Dermis blood vessel endothelial cell (primary cell): ENCODE measurements at places on chromosomes 7 and 10. TPM values are rescaled to one million over a fixed set of nuclear protein-coding genes. Genes with fewer than 3 reads are reported as not detected.

Gene PON1
- not detected in 2 replicates for total RNA-seq

DNA sequence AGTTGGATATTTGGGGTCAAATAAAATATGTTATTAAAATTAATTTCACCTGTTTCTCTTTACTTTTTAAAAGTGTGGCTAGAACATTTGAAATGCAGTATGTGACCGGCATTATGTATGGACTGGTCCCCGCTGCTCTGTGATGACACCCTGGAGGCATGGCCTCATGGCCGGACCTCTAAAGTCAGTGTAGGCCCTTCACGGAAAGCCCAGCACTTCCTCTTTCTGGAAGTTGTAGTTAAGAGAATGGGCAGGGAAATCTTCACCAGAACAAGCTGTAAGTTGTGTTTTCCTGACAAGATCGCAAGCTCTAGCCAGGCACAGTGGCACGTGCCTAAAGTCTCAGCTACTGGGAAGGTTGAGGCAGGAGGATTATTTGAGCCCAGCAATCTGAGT lies 38.3 kb upstream of the SRGN start:
- DNase-seq = no peak

DNA sequence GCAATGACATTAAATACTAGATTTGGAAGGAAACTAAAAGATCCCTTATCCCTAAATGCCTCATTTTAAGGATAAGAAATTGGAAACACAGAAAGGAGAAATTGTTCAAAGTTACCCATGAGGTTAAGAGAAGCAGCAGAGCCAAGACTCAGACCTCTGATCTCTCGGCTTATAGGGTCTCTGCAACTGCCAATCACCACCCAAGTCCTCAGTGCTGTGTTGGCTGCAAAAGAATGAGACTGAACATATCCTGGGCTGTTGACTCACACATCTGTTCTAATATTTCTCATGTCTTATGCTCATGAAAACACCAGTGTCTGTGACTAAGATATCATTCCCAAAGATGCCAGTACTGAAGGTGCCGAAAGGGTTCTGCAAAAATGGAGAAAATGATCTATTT lies 153.3 kb downstream of the XPNPEP1 start:
- DNase-seq = no peak

- DNase-seq = peak; percentile 47
Measured at GRCh38 chr7:50751146-50751545, 31.6 kb downstream of the GRB10 start.

GRCh38 chr10:13161857-13162271 lies 506 bp downstream of the MCM10 start:
- DNase-seq = no peak

Gene CELF2
- total RNA-seq = 10.2 and 18.5 TPM in 2 replicates

Gene ADAM8
- 0.14 and 0.68 TPM in 2 replicates for total RNA-seq

Gene EGR2
- total RNA-seq = 0.37 and 1.0 TPM in 2 replicates

DNA sequence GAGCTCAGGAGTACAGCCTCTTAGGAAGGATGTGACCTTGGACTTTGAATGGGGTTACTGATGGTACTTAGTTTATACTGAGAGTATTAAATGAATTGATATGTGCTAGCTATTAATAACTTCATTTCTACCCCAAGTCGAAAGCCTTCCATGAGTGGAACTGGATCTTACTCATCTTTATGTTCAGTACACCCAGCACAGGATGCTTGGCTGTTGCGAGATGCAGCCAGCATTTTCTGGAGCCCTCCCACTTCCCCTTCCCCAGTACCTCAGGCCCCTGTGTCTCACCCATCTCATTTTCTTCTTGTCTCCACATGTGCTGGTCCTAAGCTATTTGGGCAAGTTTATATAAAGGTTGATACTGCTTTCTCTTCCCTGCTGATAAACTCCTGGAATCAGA lies 7.2 kb downstream of the UPP1 start:
- DNase-seq = peak; percentile 32

GRCh38 chr7:29453021-29453420 lies 110.6 kb upstream of the PRR15 start:
- no peak for DNase-seq

Gene PNLIP
- total RNA-seq = not detected in 2 replicates

Gene RNF32
- total RNA-seq = 0.23 and 1.4 TPM in 2 replicates

DNA sequence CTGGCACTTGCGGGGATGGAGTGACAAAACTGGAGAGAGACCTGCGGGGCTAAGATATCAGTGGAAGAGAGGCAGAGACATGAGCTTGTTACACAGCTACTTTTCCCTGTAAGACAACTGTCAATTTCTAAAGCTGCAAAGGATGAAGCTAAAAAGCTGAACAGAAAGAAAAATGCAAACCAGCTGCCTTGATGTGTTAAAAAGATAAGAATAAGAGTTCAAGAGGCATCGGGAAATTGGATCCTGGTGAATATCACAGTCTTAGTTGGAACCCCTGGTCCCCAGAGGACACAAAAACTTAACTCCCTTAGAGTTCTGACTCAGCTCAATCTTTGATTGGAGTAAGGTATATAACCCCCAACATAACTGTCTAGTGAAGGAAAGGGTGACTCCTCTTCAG lies 38.8 kb downstream of the VPS41 start:
- DNase-seq = no peak

DNA sequence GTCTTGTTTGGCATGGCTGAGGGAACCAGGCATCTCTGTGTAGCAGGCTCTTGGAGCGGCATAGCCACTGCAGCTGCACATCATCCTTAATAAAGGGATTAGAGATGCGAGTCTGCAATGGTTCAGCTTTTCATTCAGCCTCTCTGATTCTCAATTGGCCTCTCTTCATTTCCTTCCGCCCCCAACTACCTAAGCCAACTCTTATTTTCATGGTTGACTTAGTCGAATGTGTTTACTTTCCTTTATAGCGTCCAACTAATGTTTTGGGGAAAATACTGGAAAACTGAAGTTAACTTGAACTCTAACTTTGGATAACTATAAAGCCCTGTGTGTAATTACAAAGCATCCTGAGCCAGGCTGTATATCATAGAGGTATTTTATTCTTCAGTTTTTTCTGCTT lies 202.2 kb upstream of the KIAA1217 start:
- DNase-seq = no peak

- peak; percentile 84 for DNase-seq
Measured at GRCh38 chr7:43879477-43879876, 10.2 kb upstream of the MRPS24 start.

GRCh38 chr7:44580945-44581878 lies 819 bp downstream of the TMED4 start:
- DNase-seq = peak; percentile 42

DNA sequence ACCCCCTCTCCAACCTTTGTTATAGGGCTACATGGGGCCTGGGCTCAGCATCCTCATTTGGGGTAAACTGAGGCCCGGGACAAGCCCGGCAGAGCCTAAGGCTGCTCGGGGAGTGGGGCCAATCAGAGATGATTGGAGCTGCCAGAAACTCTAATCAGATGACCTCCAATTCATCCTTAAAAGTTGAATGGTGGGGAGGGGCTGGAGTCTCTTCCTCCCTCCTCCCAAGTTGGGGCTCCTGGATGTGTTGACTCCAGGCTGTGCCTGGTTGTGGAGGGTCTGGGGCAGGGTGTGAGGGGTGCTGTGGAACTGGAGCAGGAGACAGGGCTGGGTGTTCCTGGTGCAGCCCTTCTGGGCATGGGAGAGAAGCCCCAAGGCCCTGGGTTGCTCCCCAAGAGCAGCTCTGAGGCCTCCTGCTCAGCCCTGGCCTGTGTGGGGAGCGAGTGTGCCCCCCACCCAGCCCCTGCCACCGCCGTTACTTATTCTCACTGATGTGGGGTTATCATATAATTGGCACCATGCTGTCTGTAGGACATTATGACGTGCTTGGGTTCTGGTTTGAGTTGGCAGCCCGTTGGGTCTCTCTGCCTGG lies 2.2 kb downstream of the BHLHA15 start:
- no peak for DNase-seq

- DNase-seq = no peak
Measured at GRCh38 chr7:137989590-137989989, 12.3 kb downstream of the CREB3L2 start.

DNA sequence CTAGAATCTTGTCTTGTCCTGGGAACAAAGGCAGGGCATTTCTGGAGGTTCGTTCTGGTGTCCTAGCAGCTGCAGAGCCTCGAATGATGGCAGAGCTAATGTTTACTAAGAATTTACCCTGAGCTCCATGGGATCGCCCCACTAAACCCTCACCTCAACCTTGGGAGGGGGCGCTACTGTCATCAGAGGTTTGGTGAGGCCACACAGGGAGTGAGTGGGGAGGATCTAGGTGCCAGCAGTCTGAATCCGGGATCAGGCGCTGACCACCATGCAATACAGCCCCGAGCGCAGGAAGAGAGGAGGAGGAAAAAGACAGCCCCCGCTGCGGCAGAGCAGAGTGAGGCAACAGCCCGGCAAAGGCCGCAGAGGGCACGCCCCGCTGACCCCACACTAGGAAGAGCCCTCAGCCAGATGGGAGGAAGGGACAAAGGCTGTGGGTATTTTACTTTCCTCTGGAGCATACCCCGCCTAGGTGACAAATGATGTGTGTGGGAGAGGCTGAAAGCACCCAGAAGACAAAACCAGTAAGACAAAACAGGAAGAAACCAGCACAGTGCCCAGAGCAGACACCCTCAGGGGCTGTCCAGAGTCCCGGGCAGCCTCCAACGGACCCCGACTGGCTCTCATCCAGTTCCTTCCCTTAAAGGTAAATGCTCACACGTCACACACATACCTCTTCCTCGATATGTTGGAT lies 103.5 kb downstream of the FAM53B start:
- DNase-seq = no peak

DNA sequence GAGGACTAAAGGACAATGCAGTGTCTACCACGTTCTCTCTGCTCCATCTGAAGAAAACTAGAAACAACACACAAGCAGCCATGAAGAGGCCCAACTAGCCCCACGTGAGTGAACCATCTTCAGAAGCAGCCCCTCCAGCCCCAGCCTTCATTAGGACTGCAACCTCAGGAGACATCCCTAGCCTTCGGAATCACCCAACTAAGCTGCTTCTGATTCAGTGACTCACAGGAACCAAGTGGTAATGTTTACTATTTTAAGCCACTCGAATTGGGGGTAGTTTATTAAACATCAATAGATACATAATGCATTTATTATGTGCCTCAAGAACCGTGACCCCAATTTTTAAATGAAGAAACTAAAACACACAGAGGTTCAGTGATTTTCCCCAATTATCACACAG lies 22.6 kb downstream of the ARHGAP12 start:
- peak; percentile 46 for DNase-seq

Gene TUBAL3
- 0.28 and 0.34 TPM in 2 replicates for total RNA-seq

Gene PLCE1
- total RNA-seq = 2.7 and 3.6 TPM in 2 replicates

GRCh38 chr10:78218798-78219490 lies 185.3 kb downstream of the RPS24 start:
- DNase-seq = no peak

- DNase-seq = no peak
Measured at GRCh38 chr7:149853157-149853556, 15.0 kb downstream of the ZNF862 start.

- DNase-seq = no peak
Measured at GRCh38 chr10:101256387-101256786, 27.1 kb upstream of the LBX1 start.

DNA sequence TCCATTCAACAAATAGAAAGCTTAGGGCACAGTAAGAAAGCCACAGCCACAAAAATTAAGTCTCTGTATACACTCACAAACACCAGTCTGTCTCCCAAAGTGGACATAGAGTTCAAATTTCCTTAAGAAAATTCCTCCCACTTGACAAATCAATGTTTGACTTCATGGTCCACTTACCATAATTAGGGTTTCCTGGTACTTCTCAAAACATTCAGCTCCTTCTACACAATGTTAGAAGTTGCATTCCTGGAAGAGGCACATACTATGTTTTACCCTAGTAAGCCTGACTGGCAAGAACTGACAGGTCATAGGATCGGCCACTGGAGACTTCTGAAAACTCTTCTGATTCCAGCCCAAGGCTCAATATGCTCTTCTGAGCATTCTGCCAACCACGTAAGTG lies 70.5 kb downstream of the CPXM2 start:
- no peak for DNase-seq

DNA sequence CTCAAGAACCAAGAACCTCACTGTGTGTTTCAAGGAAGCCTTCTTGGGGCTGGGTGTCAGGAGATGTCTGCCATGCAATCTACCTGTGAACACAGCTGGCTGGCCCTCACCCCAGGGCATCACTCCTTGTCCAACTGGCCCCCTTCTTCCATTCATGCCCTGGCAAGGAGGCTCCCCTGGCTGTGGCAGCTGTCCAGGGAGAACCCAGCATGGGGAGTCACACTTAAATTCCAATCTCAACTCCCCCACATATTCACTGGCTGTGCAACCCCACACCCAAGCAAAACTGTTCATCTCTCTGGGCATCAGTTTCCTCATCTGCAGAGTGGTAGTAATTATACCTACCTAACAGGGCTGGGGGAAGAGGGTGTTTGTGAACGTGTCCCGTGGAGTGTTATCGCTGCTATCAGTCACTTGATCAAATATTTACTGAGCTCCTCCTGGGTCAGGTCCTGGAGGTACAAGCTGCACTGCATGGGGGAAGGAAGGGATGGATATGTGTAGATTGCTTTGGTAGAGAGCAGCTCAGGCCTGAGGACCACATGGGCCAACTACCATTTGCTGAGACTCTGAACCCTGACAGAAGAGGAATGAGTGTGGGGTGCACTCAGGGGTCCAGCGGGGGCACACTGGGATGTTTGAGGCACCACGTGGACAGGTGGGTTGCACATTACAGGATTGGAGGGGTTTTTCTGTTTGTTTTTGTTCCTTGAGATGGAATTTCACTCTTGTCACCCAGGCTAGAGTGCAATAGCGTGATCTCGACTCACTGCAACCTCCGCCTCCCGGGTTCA lies 2.1 kb upstream of the GPRIN2 start:
- no peak for DNase-seq

- DNase-seq = no peak
Measured at GRCh38 chr10:14160299-14160698, 170.4 kb downstream of the FRMD4A start.

Gene DNAJC12
- 3.9 and 4.1 TPM in 2 replicates for total RNA-seq

DNA sequence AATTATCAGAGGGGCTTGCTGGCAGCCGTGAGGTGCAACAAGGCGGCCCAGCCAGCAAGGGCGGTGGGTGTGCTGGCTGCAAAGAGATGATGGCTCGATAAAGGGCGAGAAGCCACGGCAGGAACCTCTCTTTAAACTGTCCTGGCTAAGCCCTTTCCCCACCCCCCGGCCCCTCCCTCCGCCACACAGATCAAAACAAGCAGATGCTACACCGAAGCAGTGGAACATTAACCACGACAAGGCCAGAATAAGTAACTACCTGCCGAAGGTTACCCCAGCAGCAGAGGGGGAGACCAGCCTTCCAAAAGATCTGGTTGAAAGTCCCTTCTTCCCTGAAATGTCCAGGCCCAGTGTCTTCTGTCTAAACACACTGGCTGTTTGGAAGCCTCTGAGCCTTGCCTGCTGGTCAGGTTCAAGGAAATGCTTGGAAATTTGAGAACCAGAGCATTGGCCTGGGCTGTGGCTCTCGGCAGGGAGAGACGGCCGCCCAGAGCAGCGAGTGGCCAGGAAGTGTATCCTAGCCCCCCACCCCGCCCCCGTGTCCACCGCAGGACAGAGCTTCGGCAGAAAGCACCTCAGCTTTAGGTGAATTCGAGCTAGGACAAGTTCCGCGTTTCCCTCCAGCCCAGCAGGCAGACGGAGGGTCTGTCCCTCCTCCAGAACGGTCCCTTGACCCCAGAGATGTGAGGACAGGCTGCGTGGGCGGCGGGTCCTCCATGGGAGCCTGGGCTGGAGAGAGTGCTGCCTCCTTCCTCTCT lies 2.1 kb downstream of the FAM20C start:
- DNase-seq = peak; percentile 10

- no peak for DNase-seq
Measured at GRCh38 chr10:100333661-100334440, 3.8 kb upstream of the PKD2L1 start.

Gene AKR1B1
- total RNA-seq = 43.4 and 65.0 TPM in 2 replicates

Gene C10orf90
- not detected in 2 replicates for total RNA-seq
